Esophagus squamous epithelium (tissue), 5 donors: ENCODE measurements at places on chromosomes 2 and 18.

- DNase-seq = no peak
Measured at GRCh38 chr2:178692845-178693244, 114.4 kb downstream of the TTN start.

DNA sequence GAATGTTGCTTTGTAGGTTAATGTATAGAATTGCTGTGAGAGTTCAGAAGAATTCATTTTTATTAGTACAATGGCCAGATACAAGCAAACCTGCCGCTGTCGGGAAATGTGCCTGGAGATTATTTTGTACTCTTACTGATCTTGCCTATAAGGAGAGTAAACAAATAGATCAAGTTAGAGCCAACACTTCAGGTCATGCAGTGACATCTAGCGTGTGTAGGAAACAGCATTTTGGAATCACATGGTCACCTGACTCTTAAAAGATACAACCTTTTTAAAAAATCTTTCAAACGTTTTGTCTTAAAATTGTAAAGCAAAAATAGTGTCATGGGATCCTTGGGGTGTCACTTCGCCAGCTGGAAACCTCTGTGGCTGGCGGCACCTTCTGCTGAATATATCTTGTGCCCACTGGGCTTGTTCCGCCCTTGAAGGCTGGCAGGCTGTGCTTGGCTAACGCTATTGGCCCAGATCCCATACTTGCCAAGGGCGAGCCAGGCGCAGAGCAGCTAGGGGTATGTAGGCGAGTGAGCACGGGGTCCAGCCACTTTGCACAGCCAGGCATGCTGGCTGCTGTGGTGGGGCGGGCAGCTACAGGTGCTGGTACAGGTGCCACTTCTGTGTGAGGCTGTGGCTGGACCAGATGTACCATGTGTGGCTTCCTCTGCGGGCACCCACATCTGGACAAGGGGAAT, 19.5 kb upstream of the RPRM start:
- no peak for DNase-seq

- no peak for DNase-seq
Measured at GRCh38 chr2:156695595-156695994, 259.4 kb downstream of the GPD2 start.

- DNase-seq = no peak
Measured at GRCh38 chr2:21486445-21486844, 362.7 kb downstream of the TDRD15 start.

GRCh38 chr18:48004577-48004976, 74.1 kb upstream of the SMAD2 start:
- no peak for DNase-seq

- DNase-seq = no peak
Measured at GRCh38 chr18:56995579-56996188, 151.2 kb upstream of the BOD1L2 start.
